Stimulated activated CD8-positive, alpha-beta memory T cell treated with anti-CD3 and anti-CD28 coated beads, Interleukin-2, amount 100 ng/mL, for 1 hour (primary cell): ENCODE measurements at places on chromosomes 3 and 15.

- no peak for DNase-seq
Observed at GRCh38 chr3:159077860-159078259, 276.0 kb downstream of the MFSD1 start.

DNA sequence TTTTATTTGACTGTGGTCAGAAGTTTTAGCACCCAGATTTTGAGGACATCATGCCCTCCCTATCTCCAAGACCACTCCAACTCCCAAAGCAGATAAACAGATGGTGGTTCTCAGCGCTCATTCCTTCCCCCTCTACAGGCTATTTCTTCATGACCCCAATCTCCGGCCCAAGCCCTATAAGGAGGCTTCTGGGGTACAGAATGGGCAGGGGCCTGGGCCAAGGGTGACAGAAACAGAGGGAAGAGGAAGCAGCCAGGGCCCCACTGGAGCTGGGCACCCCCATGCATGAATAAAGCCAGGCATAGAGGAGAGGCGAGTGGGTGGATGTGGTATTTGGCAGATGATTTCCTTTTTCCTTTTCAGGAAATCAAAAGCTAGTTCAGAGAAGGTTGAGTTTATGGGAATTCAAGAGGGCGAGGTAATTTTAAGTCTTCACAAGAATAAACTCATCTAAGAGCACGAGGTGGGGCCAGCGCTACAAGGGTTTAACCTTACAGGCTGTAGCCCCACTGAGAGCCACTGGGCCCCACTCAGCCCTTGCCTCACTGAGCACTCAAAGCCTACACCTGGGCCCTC is 104.8 kb upstream of the HERC1 start:
- DNase-seq = no peak

- DNase-seq = no peak
Observed at GRCh38 chr15:93330912-93331544, 242.0 kb upstream of the RGMA start.

DNA sequence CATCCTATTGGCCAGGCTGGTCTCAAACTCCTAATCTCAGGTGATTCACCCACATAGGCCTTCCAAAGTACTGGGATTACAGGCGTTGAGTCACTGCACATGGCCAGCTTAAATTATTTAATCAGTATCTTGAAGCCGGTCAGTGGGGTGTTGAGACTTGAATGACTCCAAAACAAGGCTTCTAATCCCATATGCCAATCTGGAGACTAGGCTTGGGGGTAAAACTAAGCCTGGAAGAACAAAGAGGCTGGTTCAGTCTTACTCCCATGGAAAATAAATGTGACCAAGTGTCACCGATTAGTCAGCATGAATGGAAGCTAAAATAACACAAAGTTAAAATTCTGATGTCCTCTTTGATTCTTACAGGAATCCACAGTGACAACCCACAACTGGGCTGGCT is 509.1 kb downstream of the FOXP1 start:
- no peak for DNase-seq

DNA sequence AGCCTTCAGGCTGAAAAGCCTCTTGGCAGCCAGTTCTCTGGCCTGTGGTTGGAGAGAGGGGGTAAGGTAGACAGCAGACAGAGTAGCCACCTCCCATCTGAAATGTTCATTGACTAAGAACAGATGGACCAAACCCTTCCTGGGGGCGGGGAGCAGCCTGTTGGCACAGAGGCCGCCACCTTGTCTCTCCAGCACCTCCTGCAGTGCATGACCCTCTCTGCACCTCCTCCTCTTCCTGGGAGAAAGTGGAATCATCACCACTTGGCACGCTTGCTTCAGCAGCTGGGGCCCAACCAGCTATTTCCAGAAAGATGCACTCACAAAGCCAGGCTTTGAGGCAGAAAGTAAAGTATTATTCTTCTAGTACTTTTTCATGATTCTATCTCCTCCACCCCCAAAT is 313.4 kb upstream of the CHRM5 start:
- no peak for DNase-seq

DNA sequence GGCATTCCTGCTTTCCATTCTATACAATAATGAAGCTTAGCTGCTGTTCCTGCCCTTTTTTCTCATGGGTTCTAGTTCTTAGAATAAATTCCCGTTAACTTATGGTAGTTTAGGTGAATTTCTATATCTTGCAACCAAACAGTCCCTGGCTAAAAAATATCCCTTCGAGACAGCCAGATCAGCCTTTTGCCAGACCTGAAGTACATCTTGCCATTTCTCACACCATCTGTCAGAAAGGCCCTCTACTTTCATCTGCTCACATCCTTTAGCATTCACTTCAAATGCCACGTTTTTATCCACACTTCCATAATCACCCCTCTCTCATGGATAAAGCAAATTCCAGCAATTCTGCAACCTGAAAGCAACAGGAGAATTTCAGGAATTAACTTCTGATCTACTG is 145.4 kb downstream of the GAP43 start:
- no peak for DNase-seq

GRCh38 chr3:86481031-86481430 is 509.9 kb downstream of the VGLL3 start:
- DNase-seq = no peak

DNA sequence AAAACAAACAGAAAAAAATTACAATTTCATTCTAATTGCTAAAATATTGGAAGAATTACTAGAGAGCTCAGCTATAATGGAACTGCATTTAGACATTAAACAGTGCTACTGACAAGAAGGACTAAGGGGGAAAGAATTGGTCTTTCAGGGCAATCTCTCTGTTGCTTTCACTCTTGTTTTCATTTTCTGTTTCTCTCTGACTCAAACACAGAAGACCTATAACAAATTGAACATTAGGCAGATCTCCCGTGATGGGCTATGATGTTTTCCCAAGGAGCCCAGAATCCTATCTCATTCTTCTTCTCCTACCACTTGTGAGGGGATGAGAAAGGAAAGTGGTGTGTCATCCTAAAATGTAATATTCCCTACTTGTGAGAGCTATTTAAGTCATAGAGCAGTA is 358.0 kb upstream of the TGFBR2 start:
- DNase-seq = no peak

- DNase-seq = no peak
Observed at GRCh38 chr3:56985878-56986277, 74.6 kb upstream of the SPATA12 start.

DNA sequence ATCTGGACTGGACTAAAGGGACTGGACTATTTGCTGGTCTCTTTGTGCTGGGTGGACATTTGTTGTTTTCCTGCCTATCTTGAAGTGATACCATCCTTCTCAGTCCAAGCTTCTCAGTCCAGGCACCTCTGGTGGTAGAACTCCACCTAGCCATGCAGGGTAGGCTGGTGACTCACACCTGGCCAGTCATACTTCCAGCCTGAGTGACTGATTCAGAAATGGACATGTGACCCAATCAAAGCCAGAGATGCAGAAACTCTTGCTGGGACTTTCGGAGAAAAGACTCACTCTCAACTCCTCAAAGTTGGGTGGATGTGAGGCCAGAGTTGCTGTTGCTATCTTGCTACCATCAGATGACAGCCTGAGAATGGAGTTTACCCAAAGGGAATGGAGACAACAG is 5.6 kb upstream of the ASB14 start:
- no peak for DNase-seq
